ENCODE measurements at places on chromosomes 12 and 14.
A peak's percentile ranks its signal among the peaks of the same experiment; 100 is the strongest.

DNA sequence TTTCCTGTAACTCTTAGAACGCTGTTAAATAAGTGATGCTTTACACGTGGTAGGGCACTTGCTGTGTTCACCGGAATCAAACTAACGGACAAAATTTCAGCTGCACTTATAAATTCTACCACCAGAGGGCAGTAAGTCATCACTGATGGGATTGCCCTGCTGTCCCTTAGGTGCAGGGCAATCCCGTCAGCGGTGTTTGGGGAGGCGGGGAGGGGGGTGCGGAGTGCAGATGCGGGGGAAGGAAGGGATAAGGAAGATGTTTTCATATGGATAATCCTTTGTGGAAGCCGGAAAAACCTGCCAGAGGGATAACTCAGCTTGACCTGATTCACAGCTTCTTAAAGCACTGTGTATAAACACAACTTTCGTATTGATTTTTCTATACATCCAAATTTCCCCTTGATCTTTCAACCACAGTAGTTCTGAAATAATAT, 21.7 kb upstream of the SLC10A1 start:
- DNase-seq = peak; percentile 83

- no peak for DNase-seq
Measured at GRCh38 chr12:42125388-42125767, 19.3 kb downstream of the GXYLT1 start.

DNA sequence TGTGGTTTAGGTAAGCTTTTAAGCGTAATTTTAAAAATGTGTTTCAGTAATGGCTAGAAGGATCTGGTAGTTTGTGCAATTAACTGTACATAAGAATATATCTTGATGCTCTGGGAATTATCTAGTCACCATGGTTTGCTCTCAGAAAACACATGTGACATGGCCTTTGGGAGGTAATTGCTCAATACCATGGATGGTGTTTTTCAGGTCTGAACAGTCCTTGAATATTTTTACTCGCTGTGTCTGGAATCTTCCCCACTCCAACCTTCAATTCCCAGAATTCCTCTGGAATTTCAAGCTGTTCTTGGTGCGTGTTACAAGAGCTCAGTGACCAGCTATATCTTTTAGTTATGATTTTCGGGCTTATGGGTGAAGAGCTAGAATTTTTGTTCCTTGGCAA, 85.3 kb downstream of the DAAM1 start:
- DNase-seq = no peak

DNA sequence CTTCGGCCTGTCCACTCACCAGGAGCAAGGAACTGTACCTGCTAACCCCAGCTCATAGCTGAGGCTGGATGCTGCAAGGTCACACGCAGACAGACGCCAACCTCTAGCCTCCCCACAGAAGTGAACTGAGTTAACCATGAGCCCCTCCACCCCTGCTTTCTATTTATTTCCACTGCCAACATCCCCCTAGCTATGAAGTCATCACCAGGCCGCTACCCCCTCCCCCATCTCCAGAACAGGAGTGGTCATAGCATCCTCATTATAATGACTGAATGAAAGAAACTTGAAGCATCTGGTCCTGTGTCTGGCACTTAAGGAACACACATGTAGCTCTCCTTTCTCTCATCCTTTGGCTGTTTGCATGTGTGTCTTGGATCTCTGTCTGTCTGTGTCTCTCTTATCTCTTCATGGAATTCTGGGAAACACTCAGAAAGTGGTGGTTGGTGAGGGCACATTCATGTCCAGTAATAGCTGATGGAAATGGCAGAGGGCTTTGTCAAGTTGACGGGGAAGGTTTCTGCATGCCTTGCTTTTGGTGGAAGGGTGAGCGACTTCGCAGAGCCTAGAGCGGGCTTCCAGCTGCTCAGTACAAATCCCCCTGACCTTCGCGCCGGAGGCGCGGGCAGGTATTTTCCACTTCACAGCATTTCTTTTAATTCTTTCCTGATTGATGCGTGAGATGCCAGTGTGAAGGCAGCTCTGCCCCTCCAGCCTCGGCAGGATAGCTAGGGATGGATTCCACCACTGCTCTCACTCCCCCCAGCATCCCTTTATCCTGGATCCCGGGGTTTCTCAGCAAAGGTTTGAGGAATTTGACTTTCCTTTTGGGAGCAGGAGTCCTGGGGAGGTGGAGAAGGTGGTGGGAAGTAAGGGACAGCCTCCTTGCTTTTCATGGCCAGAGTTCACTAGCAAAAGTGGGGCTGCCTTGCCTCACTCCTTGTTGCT, 198.2 kb downstream of the CHST11 start:
- no peak for DNase-seq

- no peak for DNase-seq
Measured at GRCh38 chr14:89957791-89958190, 2.1 kb downstream of the TDP1 start.

DNA sequence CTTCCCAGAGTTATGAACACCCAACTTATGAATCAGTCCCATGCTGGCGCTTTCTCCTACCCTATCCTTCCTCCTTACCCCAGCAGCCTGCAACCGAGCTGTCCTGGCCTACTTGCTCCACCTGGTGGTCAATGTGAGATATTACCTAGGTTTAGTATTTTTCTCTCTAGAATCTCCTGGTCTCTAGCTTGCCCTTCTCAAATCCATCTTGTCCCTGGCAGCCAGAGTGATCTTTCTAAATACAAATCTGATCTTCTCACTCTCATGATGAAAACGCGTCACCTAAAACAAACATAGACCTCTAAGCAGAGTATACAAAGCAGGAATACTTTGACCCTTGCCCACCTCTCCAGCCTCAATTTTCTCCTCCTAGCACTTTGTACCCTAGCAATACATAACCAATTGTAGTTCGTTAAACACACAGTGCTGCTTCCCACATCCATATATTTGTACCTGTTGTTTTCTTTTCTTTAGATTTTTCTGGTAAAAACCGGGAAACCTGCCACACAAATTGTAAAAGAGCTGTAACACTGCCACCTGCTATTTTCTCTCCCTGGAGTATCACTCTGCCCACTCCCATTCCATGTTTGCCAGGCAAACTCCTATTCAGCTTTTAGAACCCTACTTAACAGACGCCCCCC, 20.0 kb upstream of the TCP11L2 start:
- no peak for DNase-seq

- no peak for DNase-seq
Measured at GRCh38 chr14:94088516-94088915, 7.4 kb downstream of the IFI27L1 start.

Measured in tibial nerve (tissue), 4 donors.